Activated naive CD4-positive, alpha-beta T cell (primary cell): ENCODE measurements at places on chromosomes 3 and 15.

GRCh38 chr3:114216186-114216970, 21.0 kb downstream of the ZNF80 start:
- no peak for DNase-seq

- no peak for DNase-seq
Observed at GRCh38 chr15:93088200-93088980, 621 bp downstream of the RGMA start.

- no peak for DNase-seq
Observed at GRCh38 chr15:92020207-92020606, 166.7 kb downstream of the SLCO3A1 start.

- DNase-seq = no peak
Observed at GRCh38 chr3:8183627-8184026, 318.0 kb upstream of the LMCD1 start.

- no peak for DNase-seq
Observed at GRCh38 chr3:110858549-110858948, 213.1 kb upstream of the NECTIN3 start.

DNA sequence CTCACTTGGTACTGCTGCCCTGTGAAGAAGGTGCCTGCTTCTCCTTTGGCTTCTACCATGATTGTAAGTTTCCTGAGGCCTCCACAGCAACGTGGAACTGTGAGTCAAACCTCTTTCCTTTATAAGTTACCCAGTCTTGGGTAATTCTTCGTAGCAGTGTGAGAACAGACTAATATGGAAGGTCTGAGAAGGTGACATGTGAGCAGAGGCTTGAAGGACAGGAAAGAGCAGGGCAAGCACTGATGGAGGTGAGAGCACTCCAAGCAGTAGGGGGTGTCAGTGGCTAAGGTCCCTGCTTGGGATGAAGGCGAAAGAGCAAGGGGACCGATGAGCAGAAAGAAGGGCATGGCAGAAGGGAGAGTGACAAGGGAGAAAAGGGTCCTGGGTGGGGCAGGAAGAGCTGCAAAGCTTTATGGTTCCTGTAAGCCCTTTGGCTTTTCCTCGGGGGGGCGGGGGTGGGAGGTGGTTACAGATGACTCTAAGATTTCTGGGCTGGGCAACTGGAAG, 3.5 kb downstream of the EIF4E3 start:
- DNase-seq = peak; percentile 46

GRCh38 chr3:127216415-127217261, 23.7 kb downstream of the PRR23E start:
- DNase-seq = no peak
